DMS79 treated with DMSO at 0.1 percent for 48 hours (cell line): ENCODE measurements at places on chromosomes 16 and 17.

GRCh38 chr17:8413328-8413727 is 15.7 kb upstream of the RNF222 start:
- no peak for DNase-seq

GRCh38 chr17:30541802-30542201 is 64.6 kb downstream of the GOSR1 start:
- DNase-seq: no peak

GRCh38 chr17:51258756-51259563 is 889 bp downstream of the MBTD1 start:
- no peak for DNase-seq

DNA sequence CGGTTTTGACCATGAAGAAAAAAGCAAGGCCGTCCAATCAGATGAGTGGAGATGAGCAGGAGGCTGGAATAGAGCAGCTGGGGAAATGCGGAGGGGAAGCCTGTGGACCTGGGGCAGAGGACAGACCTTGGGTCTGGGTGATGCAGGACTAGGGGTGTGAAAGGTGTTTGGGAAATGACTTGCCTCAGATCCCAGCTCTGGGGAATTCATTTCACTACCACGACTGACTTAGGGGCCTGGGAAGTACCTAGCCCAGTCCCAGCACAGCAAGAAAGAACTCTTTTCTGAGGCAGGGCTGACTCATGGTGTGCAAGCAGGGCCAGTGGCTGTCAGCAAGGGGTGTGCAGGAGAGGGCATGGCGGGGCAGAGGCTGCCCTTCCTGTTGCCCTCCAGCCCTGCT is 14.8 kb downstream of the DNAI2 start:
- no peak for DNase-seq

GRCh38 chr16:16071631-16072244 is 122.3 kb downstream of the ABCC1 start:
- DNase-seq: no peak

DNA sequence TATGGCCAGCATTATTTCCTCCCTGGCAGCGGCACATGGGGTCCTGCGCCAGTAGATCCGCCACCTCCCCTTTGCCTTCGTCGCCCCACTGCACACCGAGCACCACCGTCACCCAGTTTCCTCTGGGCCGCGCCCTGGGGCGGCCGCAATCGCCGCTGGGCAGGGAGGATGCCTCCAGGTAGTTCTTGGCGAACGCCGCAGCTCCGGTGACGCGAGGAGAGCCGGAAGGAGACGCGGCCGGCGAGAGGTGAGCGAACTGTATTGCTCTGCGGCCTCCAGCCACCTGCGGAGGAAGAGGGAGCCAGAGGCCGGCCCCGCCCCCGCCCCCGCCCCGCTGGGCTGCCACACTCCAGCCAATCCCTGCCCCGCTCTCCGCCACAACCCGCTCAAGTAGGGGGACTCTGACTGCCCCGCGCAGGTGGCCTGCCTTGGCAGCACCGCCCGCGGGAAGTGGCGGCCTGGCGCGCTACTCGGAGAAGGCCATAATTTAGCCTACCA is 11.8 kb upstream of the SLFN13 start:
- DNase-seq: peak; percentile 73

GRCh38 chr16:57297856-57298255 is 13.4 kb upstream of the PLLP start:
- DNase-seq: no peak

GRCh38 chr16:57544124-57544653 is 1.7 kb downstream of the ADGRG5 start:
- DNase-seq: no peak

DNA sequence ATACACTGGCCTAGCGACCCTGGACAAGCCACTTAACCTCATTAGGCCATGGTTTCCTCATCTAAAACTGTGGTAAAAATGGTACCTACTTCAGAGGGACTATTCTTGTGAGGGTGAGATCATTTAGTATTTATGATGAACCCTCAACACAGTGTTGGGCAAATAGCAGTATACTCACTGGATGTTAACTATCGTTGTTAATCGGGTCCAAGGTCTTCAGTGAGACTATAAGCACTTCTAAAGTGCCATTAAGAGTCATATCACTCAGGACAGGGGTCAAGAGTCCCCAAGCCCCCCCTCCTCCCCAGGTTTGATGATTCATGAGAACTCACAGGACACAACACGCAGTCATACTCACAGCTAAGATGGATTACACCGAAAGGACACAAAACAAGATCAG is 11.0 kb downstream of the TK2 start:
- no peak for DNase-seq

DNA sequence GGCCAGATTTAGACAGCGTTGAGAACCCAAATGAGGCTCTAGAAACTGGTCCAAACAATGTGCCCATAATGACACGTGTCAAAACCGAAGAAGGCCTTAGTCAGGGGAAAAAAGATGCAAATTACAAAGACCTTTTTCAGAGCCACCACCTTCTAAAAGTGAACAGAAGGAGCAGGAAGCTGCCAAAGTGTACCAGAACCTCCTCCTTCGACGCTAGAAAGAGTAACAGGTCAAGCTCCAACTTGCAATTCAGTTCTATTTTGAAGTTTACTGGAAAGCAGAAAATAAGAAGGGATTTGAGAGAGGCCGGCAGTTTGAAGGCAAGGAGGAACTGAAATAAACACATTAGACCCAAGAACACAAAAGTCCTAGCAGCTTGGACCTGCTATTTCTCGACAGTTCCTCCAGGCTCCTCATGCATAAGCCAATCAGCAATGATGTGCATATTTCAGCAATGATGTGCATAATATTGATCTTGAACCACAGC is 61.8 kb downstream of the XYLT1 start:
- no peak for DNase-seq

GRCh38 chr17:82330322-82331239 is 3.0 kb downstream of the SECTM1 start:
- DNase-seq: peak; percentile 55

GRCh38 chr16:74695450-74696422 is 4.9 kb downstream of the MLKL start:
- DNase-seq: no peak

DNA sequence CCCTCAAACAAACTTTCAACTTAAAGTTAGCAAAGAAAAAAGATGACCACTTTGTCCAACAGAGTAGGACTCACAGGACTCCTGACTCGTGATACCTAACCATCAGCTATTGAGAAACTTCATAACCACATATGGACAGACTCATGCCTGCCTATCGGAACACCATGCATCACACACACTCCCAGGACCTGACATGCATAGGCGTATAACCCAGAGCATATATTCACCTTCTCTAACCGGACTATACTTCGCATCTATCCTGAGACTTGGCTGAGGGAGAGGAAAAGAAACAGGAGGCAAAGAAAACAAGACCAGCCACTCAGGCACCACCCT is 2.2 kb downstream of the PIP4K2B start:
- no peak for DNase-seq

GRCh38 chr17:68197091-68197996 is 50.5 kb upstream of the AMZ2 start:
- no peak for DNase-seq

DNA sequence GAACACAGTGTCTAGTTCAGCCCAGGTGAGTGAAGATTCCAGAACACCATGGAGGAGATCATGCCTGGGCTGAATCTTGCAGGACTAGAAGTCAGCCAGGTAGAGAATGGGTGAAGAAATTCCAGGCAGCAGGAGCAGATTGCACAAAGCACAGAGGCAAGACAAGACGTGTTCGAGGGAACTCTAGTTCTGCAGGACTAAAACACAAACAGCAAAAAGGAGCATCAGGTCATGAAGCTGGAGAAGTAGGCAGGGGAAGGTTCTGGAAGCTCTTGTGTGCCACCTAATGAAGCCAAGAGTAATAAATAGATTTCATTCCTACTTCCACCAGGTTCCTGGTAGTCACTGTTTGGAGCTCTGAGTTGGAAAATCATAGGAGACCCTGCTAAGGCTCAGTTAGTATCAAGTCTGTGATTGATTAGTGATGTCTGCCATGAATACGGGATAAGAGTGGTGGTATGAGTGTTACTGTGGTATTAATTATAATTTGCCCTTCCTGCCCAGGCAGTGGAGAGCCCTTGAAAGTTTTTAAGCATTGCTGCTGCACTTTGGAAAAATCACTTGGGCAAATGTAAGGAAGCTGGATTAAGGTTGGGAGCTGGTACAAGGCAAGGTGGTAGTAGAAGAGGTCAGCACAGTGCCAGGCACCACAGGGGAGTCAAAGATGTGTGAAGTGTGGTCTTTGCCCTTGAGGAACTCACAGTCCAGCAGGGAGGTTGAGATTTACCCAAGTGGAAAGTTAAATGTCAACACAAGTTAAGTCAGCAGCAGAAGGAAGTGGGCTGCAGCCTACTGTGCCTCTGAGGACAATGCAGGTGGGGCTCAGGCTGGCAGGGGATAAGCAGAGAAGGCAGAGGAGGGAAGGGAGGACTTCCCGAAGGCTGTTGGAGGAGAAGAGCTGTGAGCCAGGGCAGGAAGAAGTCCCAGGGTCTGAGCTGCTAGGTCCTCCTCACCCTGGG is 13.5 kb upstream of the FOXN1 start:
- peak; percentile 43 for DNase-seq

DNA sequence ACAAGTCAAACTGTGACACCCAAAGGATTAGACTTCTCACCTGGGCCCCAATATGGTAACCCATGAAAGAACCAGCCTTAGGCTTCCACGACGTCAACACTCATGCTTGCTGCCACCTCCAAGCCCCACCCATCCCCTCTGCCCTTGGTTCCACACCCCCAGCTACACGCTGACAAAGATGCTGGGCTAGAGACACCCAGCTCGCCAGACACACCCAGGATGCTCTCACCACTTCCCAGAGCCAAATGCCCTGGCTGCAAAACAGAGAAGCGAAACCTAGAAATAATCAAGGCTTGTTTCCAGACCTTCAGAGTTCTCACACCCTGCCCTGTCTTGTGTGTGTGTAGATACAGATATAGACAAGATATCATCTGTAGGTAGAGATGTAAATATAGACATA is 26.0 kb upstream of the ADCY9 start:
- DNase-seq: no peak

- no peak for DNase-seq
Measured at GRCh38 chr16:19613834-19614233, 58.3 kb downstream of the VPS35L start.

GRCh38 chr16:81583893-81584631 is 139.5 kb downstream of the CMIP start:
- no peak for DNase-seq

GRCh38 chr17:949623-950303 is 29.8 kb downstream of the NXN start:
- no peak for DNase-seq

DNA sequence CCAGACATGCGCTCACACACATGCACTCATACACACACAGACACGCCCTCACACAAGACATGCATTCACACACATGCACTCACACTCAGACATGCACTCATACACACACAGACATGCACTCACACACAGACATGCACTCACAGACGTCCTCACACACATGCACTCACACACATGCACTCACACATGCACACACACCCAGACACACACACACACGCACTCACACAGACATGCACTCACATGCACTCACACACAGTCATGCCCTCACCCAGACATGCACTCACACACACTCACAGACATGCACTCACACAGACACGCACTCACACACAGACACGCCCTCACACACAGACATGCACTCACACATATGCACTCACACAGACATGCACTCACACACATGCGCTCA is 2.1 kb upstream of the ZNF469 start:
- no peak for DNase-seq

GRCh38 chr16:47731252-47731651 is 270.1 kb downstream of the PHKB start:
- no peak for DNase-seq

- DNase-seq: no peak
Measured at GRCh38 chr17:45663772-45664171, 120.3 kb upstream of the CRHR1 start.

- DNase-seq: no peak
Measured at GRCh38 chr16:81928271-81928918, 82.9 kb downstream of the SDR42E1 start.

DNA sequence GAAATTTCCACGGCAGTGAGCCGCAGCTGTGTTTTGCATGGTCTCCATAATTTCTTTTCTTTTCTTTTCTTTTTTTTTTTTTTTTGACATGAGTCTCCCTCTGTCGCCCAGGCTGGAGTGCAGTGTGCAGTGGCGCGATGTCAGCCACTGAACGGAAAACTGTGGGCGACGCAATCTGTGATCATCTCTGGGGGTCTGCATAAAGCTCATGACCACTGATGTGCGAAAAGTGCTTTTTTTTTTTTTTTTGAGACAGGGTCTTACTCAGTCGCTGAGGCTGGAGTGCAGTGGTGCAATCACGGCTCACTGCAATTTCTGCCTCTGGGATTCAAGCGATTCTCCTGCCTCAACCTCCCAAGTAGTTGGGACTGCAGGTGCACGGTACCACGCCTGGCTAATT is 117.6 kb downstream of the ABCC6 start:
- no peak for DNase-seq

DNA sequence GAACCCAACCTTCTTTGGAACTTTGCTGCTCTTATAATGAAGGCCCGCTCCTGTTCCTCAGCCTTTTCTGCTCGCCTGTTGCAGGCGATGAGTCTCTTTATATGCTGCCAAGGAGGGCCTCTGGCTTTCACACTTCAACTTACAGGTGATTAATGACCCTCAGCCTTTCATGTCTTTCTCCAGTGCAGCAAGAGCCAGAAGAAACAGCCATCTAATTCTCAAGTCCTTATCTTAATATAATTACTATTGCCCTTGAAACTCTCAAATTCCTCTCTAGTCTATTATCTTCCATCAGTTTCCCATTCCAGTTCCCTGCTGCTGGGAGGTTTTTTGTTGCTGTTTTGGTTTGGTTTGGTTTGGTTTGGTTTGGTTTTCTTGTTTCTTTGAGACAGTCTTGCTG is 121.8 kb upstream of the MED13 start:
- DNase-seq: no peak

DNA sequence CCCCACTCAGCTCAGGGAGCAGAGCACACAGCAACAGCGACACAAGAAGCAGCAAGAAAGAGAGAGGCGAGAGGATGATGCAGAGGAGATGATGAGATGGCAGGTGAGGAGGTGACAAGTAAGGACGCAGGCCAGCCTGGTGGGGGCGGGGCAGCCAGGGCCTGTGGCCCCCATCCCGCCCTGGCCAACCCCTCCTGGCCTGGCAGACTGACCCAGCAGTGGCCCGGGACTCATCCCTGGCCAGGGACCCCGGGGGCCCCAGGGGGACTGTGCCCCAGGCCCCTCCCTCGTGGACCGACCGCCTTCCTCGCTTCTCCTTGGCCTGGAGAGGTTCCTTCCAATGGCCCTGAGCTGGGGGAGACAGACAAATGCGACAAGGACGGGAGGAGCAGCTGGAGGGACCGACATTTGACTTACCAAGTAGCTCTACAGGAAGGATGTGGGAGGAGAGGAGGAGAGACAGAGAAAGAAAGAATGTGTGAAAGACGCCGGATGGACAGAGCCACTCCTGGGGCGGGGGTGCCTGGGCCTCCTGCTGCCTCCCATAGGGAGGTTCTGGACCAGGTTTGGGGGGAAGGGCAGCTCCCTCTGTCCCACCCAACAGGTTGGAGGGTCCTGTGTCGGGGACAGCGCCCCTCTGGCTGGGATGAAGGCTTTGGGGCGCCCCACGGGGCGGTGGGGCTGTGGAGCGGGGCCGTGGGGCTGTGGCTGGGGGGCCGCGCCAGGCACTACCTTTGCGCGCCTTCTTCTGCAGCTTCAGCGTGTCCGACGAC is 6.8 kb downstream of the MTSS2 start:
- DNase-seq: no peak
